ENCODE measurements at places on chromosomes 1 and 21. TPM values are rescaled to one million over a fixed set of nuclear protein-coding genes. Genes with fewer than 3 reads are reported as not detected.

KLF17 gene
- 0.56 TPM for total RNA-seq

DCLRE1B gene
- total RNA-seq: 5.7 TPM

UBL4B gene
- total RNA-seq: 0.45 TPM

TMCO2 gene
- total RNA-seq: not detected

GREM2 gene
- 4.7 TPM for total RNA-seq

Data from dorsolateral prefrontal cortex (tissue), 122 donors.